Activated CD4-positive, alpha-beta T cell treated with anti-CD3 and anti-CD28 coated beads, Interleukin-2, amount 50 U/mL, for 4 hours (primary cell): ENCODE measurements at places on chromosomes 16 and 17.

DNA sequence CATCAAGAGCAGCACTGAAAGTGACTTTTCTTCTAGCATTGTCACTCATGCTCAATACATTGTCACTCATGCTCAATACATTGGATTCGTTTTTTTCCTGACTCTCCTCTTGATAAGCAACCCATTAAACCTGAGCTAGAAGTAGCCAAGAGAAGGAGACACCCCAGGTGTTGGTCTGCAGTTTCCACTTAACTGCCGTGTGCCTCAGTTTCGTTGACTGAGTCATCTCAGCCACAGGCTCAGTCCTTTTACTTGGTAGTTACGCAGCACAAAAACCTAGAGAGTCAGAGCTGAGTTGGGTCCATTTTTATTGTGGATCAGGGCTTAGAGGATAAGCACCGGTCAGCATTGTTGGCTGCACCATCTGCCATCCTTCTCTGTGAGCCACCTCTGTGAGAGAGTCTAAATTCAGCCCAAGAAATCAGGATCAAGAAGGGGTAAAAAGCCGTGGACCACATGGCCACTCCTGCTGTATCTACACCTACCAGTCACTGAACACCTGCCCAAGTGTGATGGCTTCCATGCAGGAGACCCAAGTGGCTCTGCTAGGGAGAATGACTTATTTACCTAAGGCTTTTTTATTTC is 11.3 kb downstream of the GINS2 start:
- no peak for DNase-seq

DNA sequence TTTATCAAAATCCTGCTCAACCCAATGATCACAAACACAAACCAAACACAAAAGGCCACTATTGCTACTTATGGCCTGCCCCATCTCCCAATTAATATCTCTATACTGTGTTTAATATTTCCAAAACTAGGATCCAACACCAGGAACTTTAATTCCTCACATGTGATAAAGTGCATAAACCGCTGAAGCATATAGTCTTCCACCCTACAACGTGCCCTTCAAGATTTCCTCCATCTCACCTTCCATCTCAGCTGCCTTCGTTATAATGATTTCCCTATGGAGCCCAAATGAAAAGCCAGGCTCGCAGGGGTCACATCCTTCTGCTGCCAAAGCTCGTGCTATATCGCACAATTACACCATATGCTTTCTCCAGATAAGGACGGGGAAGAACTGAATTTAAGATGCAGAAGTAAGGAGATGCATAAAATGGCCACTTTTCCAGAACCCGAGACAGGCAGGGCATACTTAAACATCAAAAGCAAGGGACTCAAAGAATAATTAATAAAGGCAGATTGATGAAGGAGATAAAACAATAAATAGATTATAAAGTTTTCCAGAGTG is 1.8 kb downstream of the MYH10 start:
- DNase-seq, result no peak

GRCh38 chr16:88380099-88380498 is 2.7 kb upstream of the ZNF469 start:
- no peak for DNase-seq

DNA sequence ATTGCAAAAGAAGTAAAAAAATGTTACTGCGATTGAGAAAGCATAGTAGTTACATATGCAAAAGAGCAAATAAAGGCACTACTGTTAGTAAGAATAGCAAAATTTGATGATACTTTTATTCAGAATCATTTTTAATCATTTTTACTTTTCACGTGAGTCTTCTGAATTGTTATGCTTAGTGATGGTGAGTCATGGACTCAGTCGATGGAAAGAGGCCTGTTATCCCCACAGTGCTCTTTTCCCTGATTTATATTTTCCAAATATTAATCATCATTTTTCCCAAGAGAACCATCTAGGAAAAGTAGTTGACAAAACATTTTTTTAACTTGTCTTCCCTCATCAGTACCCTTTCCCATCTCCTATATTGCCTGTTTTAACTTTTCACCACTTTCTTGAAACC is 181.1 kb downstream of the CHD9 start:
- no peak for DNase-seq

GRCh38 chr16:8436931-8437330 is 153.4 kb downstream of the TMEM114 start:
- DNase-seq, result no peak

DNA sequence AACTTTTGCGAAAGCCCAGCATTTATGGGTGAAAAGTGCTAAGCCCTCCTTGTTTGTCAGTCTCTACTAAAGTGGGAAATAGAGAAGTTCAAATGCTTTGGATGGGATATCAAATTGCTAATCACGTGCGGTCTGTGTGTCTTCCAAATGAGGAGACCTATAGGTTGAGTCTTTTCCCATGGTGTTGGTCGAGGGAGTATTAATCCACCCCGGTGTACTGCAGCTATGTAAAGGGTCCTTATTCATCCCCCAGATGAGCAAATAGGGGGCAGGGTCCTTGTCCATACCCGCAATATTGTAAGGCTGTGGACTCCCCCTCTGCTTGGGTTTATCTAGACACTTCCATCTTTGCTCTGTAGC is 14.6 kb downstream of the KIAA0513 start:
- DNase-seq, result no peak

DNA sequence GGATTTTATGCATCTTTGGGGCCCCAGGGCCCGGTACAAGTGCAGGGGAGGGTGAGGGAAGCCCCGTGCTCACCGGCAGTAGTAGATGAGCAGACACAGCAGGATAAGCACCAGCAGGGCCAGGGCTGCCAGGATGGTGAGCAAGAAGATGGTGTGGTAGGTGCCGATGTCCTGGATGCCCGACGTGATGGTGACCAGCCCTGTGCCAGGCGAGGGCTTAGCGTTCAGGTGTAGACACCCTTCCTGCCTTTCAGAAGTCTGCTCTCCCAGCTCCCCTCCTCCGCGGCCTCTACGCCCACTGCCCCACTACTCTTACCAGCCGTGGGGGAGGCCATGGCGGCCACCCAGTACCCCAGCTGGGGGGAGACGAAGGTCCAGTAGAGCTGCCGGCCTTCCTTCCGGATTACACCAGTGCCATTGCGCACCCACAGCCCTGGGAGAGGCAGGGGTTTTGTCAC is 8.0 kb downstream of the FAM171A2 start:
- no peak for DNase-seq

GRCh38 chr17:6639014-6639585 is 1.4 kb downstream of the KIAA0753 start:
- no peak for DNase-seq

- DNase-seq, result no peak
Measured at GRCh38 chr17:50039058-50039457, 16.9 kb upstream of the ITGA3 start.

GRCh38 chr17:31811101-31811500 is 47.9 kb downstream of the COPRS start:
- no peak for DNase-seq

DNA sequence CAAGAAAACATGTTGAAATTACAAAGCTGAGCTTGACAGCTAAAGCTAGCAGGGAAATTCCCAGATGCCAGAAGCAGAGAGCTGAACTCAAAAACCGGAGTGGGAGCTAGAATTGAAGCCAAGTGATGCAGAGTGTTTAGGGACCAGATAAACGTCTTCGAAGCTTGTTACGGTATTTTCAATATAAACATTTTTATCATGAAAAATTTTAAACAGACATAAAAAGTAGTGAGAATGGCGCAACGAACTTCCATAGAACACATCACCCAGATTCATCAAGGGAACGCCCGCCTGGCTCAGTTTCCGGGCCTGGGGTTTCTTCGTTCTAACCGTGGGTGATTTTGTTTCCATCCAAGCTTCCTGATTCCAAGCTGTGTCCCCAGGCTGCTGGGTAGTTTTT is 18.1 kb downstream of the SPNS2 start:
- DNase-seq, result no peak

- no peak for DNase-seq
Measured at GRCh38 chr17:35889818-35890773, 9.9 kb upstream of the CCL5 start.

DNA sequence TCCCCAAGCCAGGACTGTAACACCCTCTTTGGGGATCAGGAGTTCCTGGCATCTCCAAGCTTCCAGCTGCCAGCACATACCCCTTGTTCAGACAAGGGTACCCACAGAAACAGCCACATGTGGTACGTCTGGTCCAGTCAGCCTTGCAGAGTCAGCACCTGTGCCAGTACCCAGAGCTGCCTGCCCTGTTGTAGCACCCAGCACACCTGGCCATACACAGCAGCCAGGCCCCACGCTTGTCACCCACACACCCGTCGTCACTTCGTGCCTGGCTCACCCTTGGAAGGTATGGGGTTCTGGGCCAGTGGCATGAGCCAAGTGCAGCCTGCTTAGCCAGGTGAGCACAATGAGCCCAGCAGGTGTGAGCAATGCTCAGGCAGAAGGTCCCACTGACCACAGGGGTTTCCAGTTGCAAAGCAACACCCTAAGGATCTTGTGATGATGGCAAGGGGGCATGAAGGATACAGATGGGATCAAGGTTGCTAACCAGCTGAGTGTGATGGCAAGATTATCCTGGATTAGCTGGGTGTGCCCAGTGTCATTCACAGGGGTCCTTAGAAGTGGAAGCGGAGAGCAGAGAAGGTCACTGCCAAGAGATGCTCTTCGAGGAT is 202.3 kb downstream of the CPPED1 start:
- DNase-seq, result no peak

- DNase-seq, result no peak
Measured at GRCh38 chr17:70752966-70753467, 583.7 kb downstream of the KCNJ2 start.

DNA sequence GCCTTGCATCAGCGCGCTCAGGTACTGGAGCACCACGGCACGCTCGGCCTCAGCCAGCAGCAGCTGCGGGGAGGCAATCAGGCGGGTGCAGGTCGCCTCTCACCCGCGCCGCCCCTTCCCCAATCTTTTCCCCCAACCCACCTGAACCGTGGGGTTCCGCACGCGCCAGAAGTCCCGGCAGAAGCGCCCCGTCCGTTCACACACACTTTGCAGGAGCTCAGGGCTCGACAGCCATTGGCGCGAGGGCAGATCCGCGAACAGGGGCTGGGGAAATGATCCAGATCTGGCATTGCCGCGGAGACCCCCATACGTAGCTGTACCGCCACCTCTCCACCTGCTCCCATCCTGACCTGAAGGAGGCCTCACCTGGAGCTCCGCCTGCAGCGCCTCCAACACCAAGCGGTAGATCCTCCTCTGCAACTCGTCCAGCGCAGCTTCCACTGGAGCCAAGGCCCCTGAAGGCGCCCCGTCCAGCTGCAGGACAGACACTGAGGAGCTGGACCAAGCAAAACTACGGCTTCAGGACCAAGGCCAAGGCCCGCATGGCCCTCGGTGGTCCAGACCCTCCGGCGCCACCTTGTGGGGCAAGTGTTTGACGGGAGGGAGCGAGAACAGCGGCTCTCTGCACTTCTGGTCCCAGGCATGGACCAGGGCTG is 1.4 kb upstream of the MATCAP1 start:
- DNase-seq, result peak; percentile 78

DNA sequence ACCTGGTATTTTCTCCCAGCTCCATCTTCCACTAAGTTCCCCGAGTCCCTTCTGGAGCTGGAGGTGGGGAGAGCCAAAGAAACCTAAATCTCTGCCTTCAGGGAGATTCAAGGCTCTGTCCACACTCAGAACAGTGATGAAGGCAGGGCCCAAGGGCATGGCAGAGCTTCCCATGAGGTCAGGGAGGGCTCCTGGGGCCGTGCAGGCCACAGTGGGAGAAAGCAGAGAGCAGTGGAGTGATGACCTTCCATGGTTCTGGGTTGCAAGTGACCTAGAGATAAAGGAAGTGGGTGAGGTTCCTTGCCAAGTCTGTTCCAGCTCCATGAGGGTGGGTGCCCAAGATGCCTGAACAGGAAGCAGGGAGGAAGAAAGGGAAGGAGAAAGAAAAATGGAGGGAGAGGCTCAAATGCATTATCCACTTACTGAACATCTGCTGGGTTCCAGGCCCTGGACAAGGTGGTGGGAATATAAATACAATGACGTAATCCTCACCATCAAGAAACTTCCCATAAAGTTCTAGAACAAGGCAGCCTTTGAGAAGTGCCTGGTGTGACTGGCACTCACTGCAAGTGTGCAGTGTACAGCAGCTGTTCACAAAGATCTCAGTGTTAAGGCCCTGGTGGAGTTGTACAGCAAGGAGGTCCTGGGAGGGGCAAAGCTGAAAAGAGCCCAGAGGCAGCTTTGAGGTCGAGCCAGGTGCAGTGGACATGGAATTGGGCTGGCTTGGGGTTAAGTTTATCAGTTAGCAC is 13.3 kb downstream of the TBKBP1 start:
- DNase-seq, result no peak

- no peak for DNase-seq
Measured at GRCh38 chr17:38577645-38578173, 28.0 kb downstream of the SRCIN1 start.

DNA sequence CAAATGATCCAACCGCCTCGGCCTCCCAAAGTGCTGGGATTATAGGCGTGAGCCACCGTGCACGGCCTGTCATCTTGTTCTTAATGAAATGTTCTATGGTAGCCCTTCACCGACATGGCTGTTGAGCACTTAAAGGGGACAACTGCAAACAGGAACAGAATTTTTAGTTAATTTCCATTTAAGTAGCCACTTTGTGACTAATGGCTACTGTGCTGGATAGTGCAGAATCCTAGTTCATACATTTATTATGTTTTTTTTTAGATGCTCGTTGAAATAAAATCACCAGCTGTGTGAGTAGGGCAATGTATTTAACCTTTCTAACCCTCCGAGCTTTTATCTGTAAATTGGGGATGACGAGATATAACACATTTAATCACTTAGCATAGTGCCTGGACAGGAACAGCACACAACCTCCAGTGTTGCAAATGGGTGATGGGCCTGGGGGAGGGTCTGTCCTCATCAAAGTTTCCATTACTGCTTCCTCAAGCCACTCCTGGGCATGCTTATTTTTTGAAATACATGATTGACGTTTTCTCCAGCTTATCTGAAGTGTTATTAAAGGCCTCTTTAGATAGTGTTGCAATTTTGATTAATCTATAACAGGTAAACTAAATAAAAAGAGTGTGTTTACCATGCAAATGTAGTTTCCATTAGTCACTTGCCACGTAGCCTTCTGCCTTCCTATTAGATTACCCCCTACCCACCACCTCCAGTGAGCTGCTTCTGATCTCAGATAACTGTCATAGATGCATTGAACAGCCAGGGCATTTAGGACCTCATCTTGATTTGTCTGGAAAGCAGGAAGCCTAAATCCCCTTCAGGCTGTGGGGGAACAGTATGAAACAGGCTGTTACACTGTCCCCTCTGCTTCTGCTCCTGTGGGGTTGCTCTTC is 42.5 kb upstream of the TANC2 start:
- no peak for DNase-seq

DNA sequence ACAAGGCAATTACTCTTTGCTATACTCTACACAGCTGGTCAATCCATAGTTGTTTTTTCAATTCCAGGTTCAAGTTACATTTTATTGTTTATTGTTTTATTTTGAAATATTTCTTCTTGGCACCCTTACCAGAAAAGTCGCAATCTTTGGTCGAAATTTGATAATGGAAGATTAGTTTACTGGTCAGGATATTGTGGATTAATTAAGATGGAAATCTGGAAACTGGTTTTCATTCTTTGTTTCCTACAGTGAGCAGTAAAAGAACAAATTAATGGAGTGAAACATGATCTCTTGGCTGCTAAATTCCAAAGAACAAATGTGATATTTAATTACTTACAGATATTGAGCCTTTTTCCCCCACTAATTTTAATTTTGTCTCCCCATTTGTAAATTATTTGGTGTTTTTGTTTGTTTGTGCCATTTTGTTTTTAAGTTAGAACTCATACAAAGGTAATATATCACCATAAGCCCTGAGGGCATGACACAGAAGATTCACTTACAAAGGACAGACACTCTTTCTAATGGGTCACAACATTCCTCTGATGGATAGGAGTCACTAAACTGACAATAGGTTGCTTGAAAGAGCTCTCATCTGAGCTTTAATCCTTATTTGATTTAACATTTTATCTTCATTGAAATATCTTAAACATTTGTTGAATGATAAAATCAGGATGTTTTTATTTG is 700.2 kb downstream of the KCNJ2 start:
- DNase-seq, result no peak

GRCh38 chr16:920051-920681 is 50.6 kb downstream of the LMF1 start:
- DNase-seq, result no peak
